GM18507 (cell line): ENCODE measurements at places on chromosomes 11 and 22.

- no peak for DNase-seq
These were observed 243.1 kb downstream of the KCNA4 start for GRCh38 chr11:29773656-29774264.

DNA sequence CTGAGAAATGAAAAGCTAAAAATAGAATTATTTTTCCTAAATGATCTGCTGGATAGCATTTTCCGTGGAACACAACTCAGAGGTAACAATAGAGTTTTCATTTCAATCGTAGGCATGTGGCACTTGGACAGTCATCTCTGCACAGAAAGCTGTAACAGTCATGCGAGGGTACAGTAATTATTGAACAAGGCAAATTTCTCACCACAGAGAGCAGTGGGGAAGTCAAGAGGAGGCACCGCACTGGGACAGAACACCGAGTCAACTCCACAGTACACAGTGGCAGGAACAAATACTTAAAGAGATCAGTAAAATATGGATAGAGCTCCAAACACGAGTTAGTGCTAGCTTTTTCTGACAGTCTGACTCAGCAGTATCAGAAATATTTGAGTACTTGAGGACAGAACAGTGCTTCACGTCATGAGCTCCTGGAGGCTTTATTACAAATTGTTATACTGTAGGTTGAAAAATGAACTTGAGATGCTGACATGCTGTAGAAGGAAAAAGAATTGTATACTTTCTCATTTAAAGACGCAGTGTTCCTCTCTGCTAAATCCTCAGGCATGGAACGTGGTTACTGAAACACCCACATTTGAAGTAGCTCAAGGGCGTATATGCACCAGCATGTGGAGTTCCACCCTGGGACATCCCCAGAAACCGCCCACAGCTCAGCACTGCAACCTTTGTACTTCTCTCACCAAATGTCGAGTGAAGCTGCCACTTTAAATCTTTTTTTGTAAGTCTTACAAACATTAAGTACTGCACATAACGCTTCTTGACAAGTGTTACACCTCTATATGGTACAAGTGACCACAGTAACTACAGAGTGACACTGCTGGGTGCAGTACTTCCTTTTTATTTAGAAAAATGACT, 27.4 kb upstream of the YPEL1 start:
- DNase-seq = peak; percentile 33

DNA sequence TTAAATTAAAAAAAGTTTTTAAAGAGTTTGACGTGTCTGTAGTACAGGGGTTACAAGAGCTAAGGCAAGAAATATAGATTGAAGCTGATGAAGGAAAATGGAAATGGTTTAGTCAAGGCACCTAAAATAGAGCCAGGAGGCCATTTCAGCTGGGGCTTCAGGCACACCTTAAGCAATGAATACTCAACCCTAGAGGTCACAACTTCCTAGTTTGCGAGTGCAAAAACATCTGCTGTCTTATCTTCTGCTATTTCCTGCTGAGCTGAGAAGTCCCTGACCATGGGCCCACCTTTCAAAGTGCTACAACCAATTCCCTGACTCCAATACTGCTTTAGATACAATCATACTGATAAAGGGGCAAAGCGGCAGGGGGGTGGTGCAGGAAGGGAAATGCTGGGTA, 87.4 kb downstream of the DLG2 start:
- DNase-seq = no peak

DNA sequence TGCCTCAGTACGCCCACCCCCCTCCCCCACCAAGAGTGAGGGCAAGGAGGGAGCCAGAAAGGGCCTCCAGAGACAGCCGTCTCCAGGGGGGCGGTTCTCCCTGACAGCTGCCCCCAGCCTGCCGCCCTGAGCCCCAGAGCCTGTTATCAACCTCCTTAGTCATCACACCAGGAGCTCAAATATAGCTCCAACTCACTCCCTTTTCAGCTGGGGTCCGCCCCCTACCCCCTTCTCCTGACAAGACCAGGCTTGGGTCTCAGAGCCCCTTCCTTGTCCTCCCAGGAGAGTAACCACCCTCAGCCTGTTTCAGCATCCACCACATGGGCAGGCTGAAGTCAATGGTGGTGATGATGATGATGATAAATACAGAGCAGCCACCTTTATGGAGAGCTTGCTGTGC, 2.5 kb upstream of the INPP5J start:
- no peak for DNase-seq

DNA sequence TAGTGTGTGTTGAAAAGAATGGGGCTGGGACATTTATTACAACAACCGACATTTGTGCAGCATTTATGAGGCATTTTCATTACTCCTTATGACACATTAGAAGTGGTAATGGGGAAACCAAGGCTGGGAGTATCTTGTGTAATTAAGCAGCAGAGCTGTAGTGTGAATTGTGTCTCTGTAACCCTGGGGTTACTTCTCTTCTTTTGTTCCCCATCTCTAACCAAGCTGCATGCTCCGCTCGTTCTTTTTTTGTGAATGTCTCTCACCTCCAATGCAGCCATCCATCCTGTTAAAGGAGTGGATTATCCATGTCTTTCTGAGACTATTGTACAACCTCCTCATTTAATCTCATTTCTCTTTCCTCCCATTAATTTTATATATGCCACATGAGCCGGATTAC, 65.7 kb downstream of the ENDOD1 start:
- no peak for DNase-seq

DNA sequence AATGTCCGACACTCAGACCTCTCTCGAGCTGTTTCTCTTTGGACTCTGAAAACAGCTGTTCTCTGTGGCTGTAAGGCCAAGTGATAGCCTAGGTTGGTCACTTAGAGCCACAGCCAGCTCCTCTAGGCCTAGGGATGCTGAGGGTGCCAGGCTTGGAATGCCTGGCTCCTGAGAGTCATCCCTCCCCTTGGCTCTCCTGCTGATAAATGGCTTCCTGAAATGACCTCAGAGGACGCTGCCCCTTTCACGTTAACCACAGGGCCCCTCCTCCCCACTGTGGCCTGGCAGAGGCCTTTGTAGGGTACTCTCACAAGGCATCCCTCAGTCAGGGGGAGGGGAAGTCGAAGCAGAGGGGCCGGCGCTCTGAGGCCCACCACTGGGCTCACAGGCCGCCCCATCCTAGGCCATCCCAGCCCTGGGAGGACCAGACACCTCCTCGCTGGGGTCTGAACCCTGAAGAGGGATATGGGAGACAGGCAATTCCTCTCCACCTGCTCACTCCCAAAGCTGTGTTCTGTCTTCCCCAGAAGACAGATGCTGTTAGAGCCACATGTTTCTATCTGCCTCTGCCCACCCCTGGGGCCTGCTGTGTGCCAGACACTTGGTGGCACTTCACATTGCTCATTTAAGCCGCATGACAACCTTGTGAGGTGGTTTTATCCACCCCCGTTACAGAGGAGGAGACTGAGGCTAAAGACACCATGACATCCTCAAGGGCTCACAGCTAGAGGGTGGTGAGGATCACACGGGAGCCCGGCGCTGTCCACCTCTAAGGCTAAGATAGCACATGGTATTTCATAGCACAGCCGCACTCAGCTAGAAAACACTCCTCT, 50.9 kb downstream of the ARFGAP3 start:
- DNase-seq = no peak

GRCh38 chr22:17007257-17007656, 765 bp downstream of the GAB4 start:
- DNase-seq = no peak

DNA sequence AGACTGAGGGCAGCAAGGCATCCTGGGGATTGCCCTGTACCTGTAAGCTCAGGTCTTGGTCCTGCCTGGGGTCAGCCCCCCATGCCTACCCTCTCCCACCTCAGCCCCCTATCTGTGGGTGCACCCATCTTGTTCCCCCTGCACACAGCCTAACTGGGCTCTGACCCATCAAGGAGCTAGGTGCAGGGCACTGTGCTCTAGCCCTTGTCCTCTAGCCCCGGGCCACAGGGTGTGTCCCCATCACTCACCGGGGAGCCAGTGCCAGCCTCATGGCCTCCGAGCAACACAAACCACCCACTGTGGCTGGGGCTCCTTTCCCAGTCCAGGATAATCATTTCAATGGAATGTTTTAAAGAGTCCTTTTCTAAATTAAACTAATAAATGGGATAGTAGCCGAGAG, 293.9 kb upstream of the PLET1 start:
- DNase-seq = no peak
